ENCODE measurements at places on chromosomes 1 and 21. TPM values are rescaled to one million over a fixed set of nuclear protein-coding genes. Genes with fewer than 3 reads are reported as not detected.

DNA sequence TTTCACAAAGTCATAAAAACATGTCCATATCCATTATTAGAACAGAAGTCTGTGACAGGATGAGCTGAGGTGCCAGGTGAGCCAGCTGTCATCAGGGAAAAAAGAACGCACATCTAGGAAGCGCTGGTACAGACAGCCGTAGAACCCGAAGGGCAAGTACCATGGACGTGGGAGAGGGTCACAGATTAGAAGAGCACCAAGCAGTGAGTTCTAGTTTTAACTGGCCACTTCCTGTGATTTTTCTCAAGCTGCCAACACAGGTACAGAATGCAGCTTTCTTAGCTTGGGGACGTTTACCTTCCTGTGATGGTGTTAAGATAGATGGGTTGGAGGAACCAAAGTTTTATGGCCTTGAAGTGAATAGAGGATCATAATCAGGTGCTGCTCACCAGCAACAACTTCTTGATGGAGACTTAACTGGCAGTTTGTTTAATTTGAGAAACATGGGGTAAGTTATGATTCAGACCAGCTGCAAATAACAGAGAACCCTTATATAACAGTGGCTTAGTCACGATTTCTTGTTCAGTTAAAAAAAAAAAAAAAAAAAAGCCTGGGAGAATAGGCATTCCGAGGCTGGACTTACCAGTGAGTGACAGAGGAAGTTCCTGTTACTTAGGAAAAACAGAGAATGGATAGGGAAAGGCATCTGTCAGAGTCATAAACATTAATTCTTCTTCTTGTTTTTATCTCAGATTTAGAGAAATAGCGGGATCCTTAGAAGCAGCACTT is 30.9 kb downstream of the AGT start:
- DNase-seq = no peak

- DNase-seq = no peak
Measured at GRCh38 chr1:217363319-217363718, 267.6 kb downstream of the GPATCH2 start.

DNA sequence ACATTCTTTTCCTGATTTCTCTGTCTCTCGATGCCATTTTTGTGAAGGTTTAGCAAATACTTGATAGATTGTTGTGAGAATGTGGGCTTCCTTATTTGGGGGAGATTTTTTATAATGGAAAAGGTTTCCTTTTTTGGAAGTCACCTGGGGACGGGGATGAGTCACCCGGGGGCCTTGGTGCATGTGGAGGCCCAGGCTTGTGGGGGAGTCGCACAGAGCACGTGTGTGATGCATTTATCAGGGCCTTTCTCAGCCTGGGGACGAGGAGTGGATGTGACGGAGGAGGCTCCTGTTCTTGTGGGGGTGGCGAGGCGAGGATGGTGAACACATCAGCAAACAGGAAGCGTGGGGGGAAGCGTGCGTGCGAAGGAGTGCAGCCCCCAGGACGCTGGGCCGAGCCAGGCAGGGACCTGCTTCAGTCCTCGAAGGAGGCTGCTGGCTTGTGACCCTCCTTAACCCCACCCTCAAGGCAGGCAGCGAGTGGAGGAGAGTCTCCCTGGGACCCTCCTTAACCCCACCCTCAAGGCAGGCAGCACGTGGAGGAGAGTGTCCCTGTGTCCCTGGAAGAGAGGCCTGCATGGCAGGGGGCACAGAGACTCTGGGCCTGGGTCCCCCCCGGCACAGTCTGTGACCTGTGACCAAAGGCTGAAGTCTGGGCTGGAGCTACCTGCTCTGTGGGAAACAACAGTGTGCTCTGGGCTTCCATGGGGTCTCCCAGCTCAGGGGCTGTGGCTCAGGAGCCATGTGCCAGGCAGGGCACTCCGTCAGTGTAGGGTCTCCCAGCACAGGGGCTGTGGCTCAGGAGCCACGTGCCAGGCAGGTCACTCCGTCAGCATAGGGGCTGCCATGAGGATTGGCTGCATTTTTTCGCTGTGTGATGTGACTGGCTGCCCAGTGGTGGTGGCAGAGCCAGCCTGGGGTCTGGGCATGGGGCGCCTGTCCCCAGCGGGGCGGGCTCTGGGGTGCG is 57.2 kb downstream of the AGPAT3 start:
- peak; percentile 45 for DNase-seq

DNA sequence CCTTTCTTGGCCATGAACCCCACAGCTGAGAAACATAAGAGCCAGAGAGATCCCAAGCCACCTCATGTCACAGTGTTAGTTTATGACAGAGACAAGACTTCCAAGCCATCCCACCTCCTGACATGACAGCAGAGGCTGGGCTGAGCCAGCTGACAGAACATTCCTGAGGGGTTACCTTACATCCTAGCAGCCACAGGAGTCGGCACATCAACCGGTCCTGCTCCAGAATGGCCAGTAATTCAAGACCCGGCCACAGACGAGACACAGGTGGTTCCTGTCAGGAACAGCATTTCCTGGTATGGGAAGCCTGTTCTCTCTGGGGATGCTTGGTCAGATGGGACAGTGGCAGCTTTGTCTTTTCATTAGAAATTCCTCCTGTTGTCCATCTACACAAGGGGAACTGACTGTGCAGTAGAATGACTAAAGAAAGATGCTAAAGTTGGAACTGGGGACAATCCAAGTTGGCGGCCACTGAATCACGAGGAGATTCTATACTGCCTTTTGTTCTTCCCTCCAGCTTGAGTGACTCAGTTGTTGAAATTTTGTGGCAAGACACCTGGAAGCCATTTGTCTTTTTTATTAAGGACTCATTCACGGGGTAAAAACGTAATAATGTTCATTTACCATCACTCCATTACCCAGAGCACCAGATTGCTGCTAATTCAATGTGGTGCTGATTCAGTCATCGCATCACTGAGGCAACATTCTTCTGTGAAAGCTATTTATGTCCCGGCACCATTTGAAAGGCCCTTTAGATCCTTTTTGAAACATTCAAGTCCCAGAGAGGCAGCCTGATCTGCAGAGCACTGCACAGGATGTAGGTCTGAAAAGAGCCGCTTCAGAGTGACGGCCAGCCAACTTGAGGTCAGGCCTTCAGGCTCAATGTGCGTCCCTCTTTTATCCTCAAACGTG is 37.2 kb upstream of the NPL start:
- DNase-seq = no peak

The CYP2J2 gene
- 11.0 TPM for total RNA-seq

GRCh38 chr1:149942207-149942606 is 5.5 kb upstream of the MTMR11 start:
- no peak for DNase-seq

The ADCY10 gene
- 1.8 TPM for total RNA-seq

DNA sequence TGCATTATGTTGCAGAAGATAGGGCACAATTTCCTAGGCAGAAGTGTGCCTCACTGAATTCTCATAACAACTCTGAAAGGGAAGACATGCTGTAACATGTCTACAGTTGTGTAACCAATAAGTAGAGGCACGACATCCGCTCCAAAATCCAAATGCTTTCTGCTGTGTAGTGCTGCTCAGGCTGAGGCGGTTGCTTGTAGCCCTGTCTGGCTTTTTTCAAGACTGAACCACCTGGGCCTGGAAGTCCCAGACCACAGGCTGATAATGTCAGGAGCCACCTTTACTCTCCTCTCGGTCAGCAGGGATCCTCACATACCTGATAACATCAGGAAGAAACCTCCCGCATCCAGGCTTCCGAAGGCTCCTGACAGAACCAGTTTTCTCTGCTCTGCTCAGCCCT is 10.9 kb downstream of the AKNAD1 start:
- DNase-seq = no peak

GRCh38 chr1:116988248-116988647 is 13.3 kb upstream of the CD101 start:
- DNase-seq = no peak

The ZNF593OS gene
- not detected for total RNA-seq

DNA sequence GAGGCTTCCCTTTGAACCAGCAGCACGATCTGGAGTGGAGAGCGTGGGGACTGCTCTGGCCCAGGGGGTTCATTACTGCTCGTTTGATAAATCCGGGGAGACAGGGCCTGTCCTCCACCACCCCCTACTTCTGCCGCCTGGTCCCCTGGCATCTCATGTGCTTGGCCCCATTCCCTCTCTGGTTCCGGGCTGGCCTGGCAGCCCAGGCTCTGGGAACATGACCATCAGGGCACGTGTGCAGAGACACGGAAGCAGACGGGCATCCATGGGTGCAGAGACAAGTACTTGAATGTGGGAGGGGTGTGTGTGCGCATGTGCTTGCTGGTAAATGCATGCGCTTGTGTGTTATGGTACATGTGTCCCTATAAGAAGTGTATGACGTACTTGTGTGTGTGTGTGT is 75.5 kb downstream of the KIRREL1 start:
- no peak for DNase-seq

The GBP6 gene
- not detected for total RNA-seq

The OSBPL9 gene
- total RNA-seq = 64.3 TPM

The UTP11 gene
- 22.1 TPM for total RNA-seq

- no peak for DNase-seq
Measured at GRCh38 chr1:116806245-116806644, 52.0 kb downstream of the CD2 start.

The MUL1 gene
- 26.6 TPM for total RNA-seq

DNA sequence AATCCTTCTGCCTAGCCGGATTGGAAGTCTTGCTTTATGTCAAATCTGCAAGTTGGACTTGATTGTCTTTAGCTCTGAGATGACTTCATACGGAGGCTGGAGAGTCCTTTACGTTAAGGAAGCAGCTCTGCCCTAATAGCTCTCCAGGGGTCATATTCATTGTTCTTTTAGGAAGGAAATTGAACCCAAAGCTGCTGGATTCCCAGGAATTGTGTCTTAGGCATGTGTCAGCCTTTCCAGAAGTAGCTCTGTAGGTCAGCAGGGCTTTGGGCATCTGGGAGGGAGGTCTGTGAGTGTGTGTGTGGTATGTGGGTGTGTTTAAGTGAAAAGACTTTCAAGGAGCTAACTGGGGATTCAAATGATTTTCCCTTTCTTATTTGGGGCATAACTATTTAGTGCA is 82.4 kb downstream of the ABCA4 start:
- DNase-seq = no peak

DNA sequence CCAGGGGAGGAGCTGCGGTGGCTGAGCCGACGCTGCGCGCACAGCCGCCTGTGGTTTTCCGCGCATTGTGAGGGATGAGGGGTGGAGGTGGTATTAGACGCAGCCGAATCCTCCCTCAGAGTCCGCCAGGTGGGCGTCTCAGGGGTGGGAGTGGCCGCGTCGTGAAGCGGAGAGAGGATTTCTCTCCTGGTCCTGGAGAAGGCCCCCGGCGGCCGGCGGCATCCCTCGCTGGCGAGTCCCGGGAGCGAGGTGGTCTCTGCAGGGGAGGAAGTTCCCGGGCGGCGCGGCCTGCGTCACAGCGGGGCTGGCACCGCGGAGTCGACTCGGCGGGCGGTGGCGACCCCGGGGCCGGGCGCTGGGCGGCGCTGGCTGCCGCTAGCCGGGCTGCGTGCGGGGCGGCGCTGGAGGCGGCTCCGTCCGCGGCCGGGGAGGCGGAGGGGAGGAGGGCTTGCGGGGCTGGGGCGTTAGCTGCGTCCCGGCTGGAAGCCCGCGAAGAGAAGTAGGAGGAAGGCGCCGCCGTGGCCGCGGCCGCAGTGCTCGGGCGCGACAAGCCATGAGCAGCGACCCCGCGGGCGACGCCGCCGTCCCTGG is at the start of gene LRRC8C:
Gene LRRC8C, plus strand, starts transcription at position 464 of the 591 bp plus-strand sequence. CDS start 53,354 bp downstream, outside the sequence.
- peak; percentile 86 for DNase-seq

DNA sequence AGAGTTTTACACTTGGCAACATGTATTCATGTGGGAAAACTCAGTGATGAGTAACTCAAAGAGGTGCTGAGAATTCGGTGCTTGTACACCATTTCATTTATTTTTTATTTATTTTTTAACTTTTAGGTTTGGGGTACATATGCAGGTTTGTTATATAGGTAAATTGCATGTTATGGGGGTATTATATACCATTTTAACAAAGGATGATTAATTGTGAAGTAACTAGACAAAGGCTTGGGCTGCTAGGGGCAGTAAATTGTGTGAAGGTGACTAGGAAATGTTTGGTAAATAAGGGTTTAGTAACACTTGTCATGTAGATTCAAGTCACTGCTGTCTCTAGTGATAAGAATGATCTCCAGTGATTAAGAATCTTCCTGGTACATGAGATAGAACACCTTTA is 139.0 kb downstream of the MAST2 start:
- no peak for DNase-seq

The TNFAIP8L2 gene
- total RNA-seq = 1.8 TPM

All from dorsolateral prefrontal cortex (tissue), 122 donors.